Placental epithelial cell (primary cell): ENCODE measurements at places on chromosomes 3 and 15. TPM values are rescaled to one million over a fixed set of nuclear protein-coding genes. Genes with fewer than 3 reads are reported as not detected.

Gene SLC6A6
- 9.8 and 57.0 TPM in 2 replicates for total RNA-seq

Gene PATL2
- 0.11 and 0.79 TPM in 2 replicates for total RNA-seq

Gene CHRM5
- under 0.01 and 0.11 TPM in 2 replicates for total RNA-seq

Gene CADM2
- total RNA-seq = 3.1 and 9.3 TPM in 2 replicates

Gene LIPH
- 1.2 and 3.4 TPM in 2 replicates for total RNA-seq

Gene TCAIM
- total RNA-seq = 24.3 and 38.6 TPM in 2 replicates

Gene PRSS50
- 0.54 and 4.3 TPM in 2 replicates for total RNA-seq

Gene CD96
- total RNA-seq = 0.39 TPM in 1 of 2 replicates, not detected in the other

Gene ATP13A5
- not detected in 2 replicates for total RNA-seq

Gene GOLGB1
- 48.4 and 86.4 TPM in 2 replicates for total RNA-seq

Gene PIK3R4
- 24.8 and 28.7 TPM in 2 replicates for total RNA-seq

Gene TGM5
- total RNA-seq = not detected in 2 replicates

Gene MPI
- 36.5 and 63.0 TPM in 2 replicates for total RNA-seq
